ENCODE measurements at places on chromosomes 6 and 20.

DNA sequence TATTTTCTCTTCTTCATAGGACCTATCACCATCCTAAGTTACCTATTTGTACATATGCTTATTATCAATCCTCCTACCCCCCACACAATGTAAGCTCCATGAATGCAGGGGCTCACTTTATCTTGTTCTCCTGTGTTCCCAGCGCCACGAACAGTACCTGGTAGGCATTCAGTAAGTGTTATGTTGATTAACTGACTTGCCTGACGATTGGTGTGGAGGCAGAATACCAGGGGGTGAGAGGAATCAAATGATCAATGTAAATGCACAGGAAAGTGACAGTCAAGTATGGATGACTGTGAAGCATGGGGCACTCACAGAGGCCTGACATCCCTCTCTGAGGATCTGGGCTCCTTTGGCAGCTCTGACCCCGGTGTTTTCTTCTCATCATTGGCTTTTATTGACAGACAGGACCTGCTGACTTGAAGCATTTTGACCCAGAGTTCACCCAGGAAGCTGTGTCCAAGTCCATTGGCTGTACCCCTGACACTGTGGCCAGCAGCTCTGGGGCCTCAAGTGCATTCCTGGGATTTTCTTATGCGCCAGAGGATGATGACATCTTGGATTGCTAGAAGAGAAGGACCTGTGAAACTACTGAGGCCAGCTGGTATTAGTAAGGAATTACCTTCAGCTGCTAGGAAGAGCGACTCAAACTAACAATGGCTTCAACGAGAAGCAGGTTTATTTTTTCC is 6.1 kb upstream of the IFT52 start:
- no peak for DNase-seq

DNA sequence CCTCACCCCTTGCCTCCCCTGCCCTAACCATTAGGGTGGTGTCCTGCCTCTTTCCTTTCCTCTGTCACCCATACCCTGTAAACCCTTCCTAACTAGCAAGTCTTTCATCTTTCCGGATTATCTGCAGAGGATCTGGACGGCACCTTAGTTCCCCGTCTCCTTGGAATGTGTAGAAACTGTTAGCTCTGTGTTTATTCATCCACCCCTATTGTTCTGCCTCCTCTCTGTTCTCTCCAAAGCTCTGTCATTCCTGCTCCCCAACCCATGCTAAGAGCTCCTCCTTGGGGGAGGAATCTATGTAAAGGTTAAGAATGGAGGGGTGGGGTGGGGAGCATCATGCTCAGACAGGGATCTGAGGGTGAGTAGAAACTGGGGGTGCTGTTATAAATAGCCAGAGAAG is 39.4 kb upstream of the KCNK5 start:
- no peak for DNase-seq

- DNase-seq = no peak
These were observed 142.4 kb upstream of the RIPOR2 start for GRCh38 chr6:25078141-25078540.

GRCh38 chr6:41922154-41922553 is 855 bp downstream of the BYSL start:
- no peak for DNase-seq

GRCh38 chr6:163691049-163691448 is 276.5 kb downstream of the QKI start:
- DNase-seq = no peak
